ENCODE measurements at places on chromosomes 13 and 19.
A peak's percentile ranks its signal among the peaks of the same experiment; 100 is the strongest.

DNA sequence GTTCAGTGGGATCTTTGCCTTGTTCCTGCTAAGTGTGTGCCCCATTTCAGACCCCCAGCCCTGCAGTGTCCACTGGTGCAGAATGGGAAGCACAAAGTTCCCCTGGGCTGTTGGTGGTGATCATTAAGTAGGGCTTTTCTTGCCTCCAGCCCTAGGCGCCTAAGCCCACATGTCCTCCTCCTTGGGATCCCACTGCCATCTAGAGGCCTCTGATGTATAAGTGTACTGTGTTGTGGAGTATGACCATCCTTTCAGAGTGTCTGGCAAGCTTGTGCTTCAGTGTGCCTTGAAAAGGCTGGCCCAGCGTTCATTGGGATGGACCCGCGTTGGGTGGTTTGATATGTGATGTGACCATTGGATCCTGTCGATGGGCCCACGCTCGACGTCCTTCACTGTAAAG lies 71.2 kb downstream of the WASF3 start:
- no peak for DNase-seq

DNA sequence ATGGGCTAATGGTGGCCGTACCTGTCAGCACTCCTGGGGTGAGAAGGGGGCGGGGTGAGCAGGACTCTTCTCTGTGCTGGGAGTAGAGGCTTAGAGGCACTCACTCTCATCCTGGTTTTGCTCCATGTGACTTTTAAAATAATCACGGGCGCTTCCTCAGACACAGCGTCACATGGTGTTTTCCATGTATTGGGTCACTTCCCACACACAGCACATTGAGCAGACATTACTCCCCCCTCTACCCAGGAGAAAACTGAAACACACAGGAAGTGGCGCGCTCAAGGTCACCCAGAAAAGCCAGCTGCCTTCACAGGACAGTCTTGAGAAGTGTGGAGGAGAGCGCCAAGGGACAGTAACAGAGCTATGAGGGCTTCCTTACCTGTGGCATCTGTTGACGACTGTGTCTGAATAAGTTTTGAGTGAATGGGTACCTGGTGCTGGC lies 23.2 kb downstream of the SPATA13 start:
- DNase-seq, result no peak

GRCh38 chr19:16678498-16678897 lies 17.6 kb downstream of the TMEM38A start:
- no peak for DNase-seq

GRCh38 chr13:43572656-43573360 lies 214.0 kb downstream of the ENOX1 start:
- DNase-seq, result no peak

GRCh38 chr13:34256236-34256635 lies 438.3 kb downstream of the RFC3 start:
- DNase-seq, result no peak

GRCh38 chr19:28021259-28022185 lies 1191.4 kb downstream of the UQCRFS1 start:
- no peak for DNase-seq

DNA sequence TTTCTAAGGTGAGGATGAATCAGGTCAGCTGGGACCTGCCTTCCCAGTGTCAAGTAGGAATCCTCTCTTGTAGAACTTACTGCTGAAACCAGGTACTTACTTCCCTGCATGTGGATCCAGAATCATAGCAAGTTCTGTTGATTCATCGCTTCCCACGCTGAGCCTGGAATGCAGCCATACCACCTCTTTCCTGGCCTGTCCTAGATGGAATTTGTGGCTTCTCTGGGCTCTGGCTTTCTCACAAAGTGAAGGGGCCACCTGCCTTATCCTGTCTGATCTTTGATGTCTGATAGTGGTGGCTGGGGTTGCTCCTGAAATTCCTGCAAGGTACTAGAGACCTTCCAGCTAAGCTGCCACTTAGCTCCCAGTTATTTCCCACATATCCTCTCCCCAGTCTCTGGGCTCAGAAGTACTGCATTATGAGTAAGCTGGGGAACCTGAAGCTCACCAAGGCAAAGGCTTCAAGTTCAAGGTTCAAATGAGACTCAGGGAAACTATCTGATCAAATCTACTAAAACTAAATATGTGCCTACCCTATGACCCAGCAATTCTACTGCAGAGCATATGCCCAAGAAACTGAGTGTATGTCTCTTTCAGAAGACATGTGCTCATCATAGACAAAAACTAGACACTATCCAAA lies 103.5 kb downstream of the SUCLA2 start:
- DNase-seq, result peak; percentile 13

DNA sequence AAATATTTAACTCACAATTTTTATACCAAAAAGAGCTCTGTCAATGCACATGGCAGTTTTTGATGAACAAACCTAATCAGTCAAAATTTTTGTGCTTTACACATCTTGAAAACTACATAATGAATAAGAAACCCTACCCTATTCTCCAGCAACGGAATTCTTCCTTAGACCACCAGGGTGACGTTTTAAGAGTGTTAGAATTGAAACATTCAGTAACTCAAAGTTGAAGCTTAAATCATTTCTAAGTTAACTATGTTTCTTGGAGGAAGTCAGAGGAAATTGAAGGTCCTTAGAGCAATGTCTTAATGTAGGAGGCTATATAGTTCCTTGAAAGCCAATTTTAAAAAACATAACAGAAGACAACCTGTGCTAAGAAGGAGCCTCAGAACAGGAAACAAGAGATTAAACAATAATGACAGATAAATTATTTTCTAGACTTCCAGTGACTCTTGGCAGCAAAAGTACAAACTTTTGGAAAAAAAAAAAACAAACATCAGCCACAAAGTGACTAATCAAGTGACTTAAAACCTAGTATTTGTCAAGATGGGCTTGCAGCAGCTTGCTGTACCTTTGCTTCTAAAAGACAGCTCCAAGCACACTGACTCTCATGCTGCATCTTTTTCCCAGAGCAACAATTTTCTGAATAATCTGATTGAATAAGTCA lies 6.2 kb downstream of the SPRY2 start:
- no peak for DNase-seq

DNA sequence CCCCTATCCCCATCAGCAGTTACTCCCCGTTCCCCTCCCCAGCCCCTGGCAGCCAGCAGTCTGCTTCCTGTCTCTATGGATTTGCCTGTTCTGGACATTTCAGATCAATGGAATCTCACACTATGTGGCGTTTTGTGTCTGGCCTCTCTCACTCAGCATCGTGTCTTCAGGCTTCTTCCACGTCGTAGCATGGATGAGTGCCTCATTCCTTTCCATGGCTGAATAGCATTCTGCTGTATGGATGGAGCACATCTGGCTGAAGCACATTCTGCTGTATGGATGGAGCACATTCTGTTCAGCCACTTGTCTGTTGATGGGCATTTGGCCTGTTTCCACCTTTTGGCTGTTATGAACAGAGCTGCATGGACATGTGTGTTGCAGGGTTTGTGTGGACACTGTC lies 29.5 kb downstream of the CRTC1 start:
- DNase-seq, result no peak

DNA sequence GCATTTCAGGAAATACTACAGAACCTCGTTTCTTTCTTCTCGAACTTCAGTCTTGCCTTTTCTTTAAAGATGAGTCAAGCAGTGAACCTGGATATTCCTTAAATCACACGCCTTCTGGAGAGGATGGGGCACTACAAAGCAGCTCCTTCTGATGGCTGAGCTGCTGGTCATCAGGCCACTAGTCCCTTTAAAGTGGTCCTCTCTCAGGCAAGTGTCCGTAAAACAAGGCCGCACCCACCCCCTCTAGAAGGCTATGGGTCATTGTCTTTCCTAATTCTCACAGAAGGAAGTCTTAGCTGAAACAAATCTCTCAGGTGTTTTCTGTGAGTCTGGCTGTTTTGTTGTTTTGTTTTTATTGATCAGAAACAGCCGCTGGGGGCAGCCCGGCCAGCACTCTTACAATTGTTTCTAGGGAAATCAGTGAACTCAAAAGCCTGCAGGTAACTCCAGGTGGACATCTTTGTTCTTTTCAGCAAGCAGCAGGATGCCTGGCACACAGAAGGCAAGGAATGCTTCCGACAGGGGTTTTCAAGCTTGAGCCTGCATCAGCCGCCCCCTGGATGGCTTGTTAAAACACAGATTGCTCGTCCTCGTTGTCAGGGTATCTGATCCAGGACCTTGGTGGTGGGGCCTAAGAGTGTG lies 45.4 kb downstream of the MBNL2 start:
- DNase-seq, result no peak

DNA sequence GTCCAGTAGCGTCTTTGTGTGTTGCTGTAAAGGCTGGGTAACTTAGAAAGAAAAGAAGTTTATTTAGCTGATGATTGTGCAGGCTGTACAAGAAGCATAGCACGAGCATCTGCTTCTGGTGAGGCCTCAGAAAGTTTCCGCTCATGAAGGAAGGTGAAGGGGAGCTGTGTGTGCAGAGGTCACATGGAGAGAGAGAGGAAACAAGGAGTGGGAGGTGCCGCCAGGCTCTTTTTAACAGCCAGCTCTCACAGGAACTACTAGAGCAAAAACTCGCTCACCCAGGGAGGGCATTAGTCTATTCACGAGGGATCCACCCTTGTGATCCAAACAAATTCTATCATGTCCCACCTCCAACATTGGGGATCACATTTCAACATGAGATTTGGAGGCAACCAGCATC lies 99.8 kb downstream of the GPR12 start:
- DNase-seq, result no peak

DNA sequence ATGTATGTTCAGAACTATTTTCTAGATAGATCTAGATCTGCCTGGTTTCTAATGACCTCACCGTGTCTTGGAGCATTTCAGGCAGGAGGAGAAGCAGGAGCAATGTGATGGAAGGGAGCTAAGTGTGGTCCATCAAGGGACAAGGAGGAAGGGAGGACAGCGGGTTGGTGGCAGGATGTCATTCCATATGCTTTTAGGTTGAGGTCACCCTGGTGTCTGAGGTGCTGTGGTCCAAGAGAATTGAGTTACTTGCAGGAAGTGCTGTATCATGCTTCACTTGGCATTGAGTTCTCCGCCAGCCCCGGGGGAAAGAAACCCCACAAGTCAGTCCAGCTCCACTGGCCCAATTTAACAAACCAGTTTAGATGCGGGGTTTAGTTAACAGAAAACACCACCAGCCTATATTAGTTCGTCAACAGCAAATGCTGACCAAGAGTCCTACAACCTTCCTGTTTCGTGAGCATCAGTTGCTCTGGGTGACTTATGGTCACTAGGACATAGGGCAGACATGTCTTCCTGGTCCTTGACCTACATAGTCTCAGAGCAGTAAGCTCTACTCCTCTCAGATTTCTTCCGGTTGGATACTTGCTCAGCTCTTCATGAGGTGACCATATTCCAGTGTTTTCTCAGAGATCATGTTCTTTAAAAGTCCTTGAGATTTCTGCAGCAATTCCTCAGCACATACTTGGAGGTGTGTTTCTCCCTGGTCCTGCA lies 79.4 kb downstream of the MBNL2 start:
- no peak for DNase-seq

DNA sequence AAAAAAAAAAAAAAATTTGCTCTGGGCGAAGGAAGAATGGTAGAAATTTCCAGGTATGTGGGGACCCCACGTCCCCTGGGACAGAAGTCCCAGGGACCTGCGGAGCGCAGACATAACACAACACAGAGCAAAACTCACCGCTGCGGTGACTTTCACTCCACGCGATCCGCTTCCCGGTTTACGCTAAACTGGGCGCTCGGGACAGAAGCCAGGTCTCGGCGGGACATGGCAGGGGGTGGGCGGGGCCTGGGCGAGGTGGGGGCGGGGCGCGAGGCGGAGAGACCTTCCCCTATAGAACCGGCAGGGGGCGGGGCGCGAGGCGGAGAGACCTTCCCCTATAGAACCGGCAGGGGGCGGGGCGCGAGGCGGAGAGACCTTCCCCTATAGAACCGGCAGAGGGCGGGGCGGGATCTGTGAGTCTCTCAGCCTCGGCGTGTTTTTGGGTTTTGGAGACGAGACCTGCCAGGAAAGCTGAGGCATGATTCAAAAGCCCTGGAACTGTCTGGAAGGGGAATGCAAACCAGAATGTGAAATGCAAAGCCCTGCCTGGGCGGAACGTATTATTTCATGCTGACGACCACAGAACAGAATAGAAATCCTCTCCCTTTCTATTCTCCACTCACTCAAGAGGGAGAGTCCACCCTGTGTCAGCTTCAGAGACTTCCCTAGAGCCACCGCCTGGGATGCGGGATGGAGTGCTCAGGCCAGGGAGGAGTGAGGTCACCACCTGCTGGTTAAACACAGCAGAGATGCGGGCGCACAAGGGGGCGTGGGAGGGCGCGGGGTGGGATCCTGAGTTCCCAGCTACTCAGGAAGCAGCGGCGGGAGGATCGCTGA lies 20.2 kb upstream of the ERVV-1 start:
- DNase-seq, result peak; percentile 28

DNA sequence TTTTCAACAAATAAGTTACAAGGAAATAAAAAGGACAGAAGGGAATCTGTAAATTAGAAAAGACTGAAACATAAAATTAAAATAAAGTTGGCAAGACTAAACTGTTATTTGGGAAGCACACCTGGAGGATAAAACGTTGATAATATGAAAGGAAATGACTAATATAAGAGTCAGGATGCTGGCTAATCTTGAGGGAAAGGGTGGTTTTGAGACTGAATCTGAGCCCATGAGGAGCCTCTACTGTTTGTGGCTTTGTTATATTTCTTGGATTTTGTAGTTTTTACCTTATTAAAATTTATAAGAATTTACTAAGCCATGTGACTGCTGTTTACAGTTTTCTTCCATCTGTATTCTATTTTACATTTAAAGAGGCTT lies 718.0 kb upstream of the SPRY2 start:
- no peak for DNase-seq

- no peak for DNase-seq
Observed at GRCh38 chr19:42261763-42262162, 6.8 kb upstream of the ERF start.

GRCh38 chr13:73607489-73608156 lies 526.6 kb downstream of the KLF12 start:
- no peak for DNase-seq

DNA sequence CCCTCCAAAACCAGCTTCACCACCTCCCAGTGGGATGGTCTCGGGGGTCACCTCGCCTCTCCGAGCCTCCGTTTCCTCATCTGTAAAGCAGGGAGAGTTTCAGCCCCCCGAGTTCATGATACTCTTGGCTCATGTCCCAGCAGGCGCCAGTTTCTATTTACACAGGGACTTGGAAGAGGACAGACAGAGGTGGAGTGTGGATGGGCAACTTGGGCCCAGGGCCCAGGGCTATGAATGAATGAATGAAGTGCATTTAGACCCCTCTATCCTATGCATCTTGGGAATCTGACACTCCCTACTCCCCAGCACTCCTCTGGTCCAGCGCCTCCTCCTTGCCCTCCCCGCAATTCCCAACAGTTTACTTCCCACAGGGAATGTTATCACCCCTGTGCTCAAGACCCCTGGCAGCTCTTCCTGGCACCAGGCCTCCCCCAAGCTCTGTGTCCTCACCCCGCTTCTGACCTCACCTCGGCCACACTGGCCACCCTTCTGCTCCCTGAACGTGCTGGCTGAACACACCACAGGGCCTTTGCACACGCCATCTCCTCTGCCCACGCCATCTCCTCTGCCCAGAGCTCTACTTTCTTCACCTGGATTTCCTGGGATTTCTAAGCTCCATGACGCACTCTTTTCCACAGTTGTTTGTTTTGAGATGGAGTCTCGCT lies 4.9 kb upstream of the C2CD4C start:
- DNase-seq, result no peak

- DNase-seq, result no peak
Observed at GRCh38 chr13:29453617-29454011, 141.9 kb downstream of the SLC7A1 start.

Data from amygdala (tissue), 56 donors.